SHP77 treated with DMSO at 0.1 percent for 48 hours (cell line): ENCODE measurements at places on chromosomes 11 and 22.

- DNase-seq: no peak
Observed at GRCh38 chr11:116590844-116591570, 181.8 kb downstream of the BUD13 start.

DNA sequence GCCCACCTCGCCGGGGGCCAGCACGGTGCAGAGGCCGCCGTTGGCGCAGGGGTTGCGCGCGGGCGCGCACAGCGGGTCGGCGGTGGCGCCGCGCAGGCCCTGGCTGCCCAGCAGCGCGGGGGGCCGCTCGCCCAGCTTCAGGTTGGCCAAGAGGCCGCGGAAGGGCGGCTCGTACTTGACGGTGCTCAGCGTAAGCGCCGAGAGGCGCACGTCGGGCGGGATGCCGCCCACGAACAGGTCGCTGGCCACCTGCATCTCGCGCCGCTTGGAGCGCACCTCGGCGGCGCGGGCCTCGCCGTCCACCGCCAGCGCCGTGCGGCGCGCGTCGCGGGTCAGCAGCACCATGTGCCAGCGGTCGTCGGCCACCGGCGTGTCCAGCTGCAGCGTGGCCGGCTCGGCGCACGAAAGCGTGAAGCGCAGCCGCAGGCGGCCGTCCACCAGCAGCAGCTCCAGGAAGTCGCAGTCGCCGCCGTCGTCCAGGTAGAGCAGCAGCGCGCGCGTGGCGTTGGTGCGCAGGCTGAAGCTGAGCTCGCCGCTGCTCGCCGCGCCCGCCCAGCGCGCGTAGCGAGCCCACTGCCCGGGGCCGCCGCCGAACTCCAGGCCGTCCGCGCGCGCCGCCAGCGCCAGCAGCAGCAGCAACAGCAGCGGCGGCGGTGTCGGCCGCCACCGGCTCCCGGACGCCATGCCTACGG is 9.8 kb downstream of the NRXN2 start:
- no peak for DNase-seq

DNA sequence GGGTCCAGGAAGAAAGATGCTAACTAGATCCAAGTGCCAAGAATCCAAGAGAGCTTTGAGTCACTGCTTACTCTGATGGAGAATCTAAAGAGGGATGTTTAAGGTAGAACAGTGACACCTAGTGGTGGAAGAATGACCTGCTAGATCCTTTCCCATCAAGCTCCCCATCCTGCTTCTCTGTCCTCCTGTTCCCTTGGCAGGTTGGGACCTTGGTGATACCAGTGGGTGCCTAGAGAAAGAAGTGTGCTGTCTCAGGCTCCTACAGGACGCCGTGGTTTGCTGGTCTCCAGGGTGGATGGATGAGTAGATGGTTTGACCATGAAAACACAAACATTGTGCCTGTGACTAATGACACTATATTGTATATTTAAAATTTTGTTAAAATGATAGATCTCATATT is 383.7 kb downstream of the TMEM135 start:
- peak; percentile 42 for DNase-seq

- no peak for DNase-seq
Observed at GRCh38 chr11:130301002-130301401, 13.7 kb downstream of the ZBTB44 start.

DNA sequence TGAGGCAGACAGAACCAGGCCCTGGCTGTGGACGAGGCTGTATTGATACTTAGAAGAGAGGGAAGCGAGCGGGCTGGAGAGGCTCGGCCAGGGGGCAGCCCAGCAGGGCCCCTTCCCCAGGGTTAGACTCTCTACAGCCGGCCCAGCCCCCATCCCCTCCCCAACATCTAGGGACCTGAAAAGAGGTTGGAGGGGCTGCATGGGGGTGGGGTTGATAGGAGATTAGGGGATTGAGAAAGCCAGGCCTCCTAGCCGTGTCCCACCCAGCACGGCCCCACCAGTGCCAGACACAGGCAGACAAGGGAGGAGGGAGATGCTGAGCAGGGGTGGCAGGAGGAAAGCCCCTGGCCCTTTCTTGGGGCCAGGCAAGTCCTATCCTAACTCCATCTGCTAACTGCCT is 5.7 kb downstream of the LSP1 start:
- DNase-seq: no peak

DNA sequence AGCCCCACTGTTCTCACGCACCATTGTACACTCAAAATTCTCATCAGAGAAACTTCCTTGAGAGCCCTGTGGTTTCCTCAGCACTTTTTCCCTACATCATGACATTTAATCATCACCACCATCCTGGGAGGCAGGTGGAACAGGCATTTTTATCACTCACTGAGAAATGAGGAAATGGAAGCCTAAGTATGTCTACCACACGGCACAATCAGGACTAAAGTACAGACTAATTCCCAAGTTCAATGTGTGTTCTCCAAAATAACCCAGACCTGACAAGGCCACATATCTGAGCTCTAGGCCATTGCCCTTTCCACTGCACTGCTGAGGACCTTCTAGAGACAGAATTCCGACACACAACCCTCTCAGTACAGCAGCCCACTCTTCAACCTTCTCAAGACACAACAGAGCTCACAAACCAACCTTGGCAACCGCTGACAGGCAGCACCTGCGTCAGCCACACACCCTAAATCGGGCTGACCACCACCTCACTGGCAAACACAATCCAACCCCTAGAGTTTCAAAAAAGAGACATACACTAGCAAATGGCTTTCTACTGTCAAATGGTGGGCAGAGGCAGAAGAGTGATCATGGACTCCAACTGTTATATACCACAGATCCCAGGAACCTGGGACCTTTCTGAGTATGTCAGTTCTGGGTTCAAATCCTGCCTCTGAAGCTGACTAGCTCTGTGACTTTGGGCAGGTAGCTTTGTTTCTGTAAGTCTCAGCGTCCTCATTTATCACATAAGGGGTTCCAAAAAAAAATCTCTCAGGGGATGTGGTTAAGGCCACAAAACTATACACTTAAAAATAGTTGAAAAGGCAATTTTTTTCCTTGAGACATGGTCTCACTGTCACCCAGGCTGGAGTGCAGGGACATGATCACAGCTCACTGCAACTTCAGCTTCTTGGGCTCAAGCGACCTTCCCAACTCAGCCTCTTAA is 16.3 kb downstream of the SMCO4 start:
- no peak for DNase-seq

- no peak for DNase-seq
Observed at GRCh38 chr11:27266125-27266524, 96.9 kb downstream of the CCDC34 start.

DNA sequence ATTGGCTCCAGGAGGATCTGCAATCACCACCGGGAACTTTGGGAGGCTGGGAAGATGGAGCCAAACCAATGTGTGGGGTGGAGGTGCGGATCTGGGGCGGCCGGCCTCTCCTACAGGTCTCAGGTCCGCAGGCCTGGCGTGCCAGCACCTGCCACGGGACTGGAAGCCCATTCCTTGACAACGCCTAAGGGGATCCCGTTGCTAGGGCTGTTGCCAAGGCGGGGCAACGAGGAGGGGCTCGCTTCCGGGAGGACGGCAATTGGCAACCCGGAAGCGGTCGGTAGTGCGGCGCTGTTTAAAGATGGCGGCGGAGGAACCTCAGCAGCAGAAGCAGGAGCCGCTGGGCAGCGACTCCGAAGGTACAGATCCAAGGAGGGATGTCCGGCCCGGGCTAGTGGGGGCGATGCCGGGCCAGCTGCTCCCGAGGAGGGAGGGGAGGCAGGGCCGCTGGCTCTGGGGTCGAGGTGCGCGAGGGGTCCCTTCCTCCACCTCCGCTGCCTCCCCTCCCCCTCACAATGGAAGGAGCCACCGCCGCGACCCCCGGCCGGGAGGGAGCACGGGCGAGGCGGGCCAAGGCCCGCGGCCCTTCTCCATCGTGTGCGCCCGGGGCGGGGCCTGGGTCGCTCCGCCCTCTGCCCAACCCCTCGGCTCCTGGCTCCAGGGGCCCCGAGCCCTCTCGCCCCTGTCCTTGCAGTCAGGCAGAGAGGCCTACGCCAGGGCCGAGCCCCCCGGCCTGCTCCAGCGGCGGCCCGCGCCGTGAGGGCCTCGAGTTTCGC is at the start of gene OTUB1:
OTUB1 (plus strand) TSS at position 283 of the 776 bp plus-strand sequence; CDS start at position 302, 19 bp downstream.
- peak; percentile 84 for DNase-seq

DNA sequence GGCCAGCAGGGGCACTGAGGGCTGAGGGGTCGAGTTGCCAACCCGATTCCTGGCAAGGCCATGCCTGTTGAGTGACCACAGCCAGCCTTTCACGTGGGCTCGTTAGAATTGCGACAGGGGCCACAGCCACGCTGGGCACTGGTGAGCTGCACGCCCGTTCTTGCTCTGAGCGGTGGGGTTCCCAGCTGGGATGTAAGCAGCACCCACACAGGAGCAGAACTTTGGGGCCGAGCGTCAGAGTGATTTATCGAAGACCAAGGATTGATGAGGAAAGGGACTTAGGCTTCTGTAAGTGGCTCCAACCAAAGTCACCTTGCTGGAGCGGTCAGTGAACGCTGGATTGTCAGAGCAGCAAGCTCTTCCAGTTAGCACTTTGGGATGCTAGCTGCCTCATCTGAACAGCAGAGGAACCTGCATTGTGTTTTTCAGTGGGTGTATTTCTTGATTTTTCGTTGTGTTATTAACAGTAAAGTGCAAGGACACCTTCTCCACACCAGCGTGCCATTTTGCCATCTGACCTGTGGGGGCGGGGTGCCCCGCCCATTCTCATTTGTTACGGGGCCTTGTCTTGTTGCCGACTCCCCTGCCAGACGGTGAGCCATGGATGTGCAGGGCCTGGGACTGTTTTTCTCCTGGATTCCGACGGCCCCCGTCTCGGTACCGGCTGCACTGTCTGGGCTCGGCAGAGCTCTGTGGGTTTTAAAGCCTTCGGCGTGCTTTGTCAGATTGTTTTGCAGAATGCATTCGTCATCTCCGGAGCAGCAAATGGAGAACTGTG is 202.5 kb downstream of the TBC1D22A start:
- DNase-seq: no peak

DNA sequence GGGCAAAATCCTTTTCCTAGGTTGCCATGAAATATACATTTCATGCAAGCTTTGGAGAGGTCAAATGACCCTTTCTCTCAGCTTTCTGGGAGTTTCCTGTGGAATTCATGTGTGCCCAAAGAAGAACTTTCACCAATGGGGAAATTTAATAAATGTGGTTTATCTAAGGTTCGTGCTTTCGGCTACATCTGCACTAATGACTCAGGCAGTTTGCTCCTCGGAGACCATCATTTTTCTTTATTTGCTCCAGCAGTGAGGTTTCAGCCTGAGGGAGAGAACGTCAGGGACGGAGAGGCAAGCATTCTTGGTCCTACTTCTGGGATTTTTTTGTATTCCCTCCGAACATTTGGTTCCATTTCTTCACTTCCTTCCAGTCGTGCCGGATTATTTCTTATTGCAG is 85.2 kb downstream of the FLI1 start:
- no peak for DNase-seq

- DNase-seq: no peak
Observed at GRCh38 chr11:108973402-108974162, 308.7 kb downstream of the DDX10 start.

DNA sequence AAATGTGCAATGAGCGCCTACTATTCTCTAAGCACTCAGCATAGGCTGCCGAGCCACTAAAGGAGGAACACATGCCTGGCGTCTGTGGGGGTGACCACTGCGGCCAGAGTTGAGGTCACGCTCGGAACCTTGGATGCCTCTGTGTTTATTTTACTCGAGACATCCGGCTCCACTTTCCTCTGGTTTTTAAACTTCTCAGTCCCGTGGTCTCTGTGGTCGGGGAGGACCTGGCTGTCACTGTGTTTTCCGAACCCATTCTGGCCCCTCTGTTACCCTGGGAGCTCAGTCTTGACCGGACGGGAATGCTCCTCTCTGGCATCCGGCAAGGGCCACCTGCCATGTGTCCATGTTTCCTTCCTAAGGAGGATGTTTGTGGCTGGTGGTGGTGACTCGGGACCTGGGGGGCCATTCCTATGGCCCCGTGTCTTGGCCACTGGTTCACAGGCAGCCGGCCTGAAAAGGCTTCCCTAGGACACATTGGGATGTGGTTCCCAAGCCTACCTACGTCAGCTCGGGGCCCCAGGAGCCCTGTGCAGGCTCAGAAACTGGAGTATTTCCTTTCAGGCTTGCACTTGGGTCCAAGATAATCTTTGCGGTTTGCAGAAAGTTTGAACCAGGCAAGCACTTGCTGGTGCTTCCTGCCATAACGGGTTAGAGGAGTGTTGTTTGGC is 46.7 kb upstream of the PARVG start:
- no peak for DNase-seq

GRCh38 chr22:28923826-28924732 is 40.7 kb downstream of the ZNRF3 start:
- DNase-seq: peak; percentile 83

DNA sequence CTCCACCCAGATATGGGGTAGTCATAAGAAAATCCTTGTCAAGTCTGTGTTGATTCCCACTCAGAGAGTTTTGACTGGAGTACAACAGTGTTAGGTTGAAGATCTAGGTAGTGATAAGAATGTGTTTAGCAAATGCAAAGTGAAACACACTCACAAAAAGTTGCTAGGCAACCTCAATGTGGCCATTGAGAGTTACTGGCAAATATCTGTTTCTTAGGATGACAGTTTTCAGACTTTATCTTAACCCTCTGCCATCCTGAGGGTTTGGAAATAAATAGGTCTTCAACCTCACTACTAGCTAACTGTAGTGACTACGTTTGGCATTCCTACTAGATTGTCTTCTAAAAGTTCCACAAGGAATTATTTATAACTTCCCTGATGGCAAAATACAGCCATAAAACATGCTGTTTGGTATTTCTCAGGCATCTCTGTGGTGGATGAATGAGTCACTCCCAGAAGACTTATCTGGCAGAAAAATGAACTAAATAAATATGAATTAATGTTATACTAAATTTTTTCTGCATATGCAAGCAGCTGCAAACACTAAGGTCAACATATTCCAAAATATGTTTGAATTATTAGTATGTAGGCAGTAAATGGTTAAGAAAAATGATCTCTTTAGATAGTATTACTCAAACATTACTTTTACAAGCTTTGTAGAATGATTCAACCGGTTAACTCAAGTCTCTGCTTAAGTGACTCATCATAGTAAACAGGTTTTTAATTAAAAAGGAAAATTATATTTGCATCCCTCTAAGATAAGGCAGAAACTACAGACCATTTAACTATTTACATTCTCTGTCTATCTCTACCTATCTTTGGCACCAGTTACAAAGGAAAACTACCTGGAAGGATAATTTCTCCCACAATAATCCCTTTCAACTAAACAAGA is 17.1 kb upstream of the SYTL2 start:
- DNase-seq: no peak

GRCh38 chr22:40951795-40952605 is 822 bp downstream of the RBX1 start:
- no peak for DNase-seq

DNA sequence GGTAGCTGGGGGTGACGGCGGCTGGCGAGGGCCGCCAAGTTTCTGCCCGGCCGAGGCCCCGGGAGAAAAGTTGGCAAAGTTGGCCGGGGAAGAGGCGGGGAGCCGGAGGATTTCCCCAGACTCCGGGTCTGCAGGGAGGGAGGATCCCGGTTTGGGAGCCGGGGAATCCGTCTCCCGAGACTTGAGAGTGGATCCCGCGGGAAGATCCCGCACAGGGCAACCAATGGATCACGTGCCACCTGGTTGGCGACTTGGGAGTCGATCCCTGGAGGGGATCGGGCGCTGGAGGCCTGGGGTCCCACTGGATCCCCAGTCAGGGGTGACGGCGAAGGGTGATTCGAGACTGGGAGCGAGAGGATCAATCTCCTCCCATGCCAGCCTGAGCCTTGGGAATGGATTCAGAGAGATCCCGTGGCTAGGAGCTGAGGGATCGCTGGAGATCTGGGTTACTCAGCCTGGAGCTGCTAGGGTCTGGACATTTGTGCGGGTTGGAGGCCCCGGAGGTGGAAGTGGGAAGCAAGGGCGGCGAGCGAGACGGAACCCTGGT is 394 bp downstream of the KIAA1671 start:
- DNase-seq: peak; percentile 35
